ENCODE measurements at places on chromosomes 5 and 9.

- DNase-seq: no peak
These were observed 99.4 kb downstream of the INIP start for GRCh38 chr9:112618385-112619009.

DNA sequence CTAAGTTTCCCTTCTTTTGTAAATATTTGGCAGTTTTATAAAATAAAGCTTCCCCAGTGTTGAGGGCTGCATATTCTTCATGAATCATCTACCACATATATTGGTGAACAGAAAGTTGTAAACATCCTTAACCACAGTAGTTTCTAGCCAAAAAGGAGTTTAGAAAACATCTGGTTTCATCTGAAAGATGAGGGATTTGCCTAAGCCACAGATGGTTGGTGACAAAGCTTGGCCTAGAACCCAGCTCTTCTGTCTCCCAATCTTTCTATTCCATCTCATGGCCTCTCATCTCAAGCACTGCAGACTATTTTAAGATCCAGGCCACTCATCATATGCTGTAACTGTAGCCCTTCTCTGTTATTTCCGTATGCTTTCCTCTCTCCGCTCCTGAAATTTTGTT is 232.3 kb upstream of the TRPM3 start:
- no peak for DNase-seq

DNA sequence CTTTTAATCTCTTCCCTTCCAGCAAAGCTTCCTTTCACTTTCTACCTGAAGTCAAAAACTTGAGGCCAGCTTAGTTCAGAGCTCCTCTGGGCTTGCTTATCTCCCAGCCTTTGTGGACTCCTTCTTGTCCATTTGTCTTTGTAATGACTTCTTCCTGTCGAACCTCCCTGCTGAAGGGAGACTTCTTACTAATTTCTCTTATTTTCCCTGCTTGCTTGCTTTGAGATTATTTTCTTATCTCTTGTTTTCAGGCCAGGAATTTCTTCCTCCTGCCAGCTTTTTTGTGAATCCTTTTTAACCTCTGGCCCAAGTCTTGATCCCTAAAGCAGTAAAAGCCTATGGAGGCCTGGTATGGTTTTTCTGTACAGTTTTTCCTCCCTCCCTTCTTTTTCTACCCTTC is 46.8 kb upstream of the DHFR start:
- no peak for DNase-seq

DNA sequence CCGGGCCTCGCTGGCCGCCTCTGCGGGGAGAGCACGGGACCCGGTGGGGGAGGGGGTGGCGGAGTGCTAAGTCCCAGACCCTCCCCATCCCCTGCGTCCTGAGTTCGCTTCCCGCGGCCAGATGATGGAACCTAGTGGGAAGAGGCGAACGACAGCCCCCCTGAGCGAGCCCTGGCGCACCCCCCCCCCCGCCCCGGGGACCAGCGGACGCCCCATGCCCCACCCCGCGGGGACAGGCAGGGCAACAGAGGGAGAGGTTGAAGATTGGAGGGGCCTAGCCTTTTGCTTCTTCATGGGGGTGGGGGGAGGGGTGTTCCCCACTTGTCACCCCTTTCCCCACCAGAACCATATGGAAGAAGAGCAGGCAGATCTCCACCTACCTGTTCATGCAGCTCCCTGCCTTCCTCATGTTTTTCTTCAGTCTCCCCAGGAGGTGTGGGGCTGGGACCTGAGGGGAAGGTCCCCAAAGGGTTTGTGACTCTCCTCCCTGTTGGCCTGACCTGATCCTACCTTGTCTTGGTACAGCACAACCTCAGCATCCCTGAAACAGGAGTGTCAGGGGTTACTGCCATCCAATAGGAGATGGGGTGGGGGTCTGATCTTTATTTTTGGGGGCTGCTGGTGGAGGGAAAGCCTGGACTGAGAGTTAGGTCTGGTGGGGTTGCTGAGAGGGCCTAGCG is 485 bp downstream of the FAM53C start:
- DNase-seq: no peak

DNA sequence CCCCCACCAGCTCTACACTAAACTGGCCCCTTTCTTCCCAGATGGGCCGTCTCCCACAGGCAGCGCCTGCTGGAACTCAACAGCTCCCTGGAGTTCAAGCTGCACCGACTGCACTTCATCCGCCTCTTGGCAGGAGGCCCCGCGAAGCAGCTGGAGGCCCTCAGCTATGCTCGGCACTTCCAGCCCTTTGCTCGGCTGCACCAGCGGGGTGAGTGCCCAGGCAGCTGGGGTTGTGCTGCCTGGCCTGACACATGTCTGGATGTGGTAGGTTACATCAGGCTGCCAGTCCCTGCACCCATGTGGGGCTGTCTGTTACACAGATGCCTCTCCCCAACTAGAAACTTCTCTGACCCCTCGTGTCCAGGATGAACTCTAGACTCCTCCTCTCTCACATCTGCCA is 9.8 kb downstream of the NHP2 start:
- DNase-seq: no peak

DNA sequence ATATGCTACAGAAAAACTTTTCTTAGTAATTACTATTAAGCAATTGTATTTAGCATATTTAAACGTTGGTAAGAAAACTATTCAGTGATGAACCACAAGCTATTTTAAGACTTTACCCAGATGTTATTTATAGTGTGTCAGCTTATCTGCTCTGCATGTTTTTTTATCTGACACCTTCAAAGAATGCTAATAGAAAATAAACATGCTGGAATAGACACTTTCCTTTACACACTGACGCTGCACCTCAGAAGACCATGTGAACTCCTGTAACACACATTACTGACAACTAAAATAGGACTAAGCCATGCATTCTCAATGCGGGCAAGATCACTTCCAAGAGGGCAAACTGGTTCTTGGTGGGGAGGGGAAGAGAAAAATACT is 38.3 kb downstream of the FNIP1 start:
- DNase-seq: no peak

GRCh38 chr9:88006511-88007290 is 32.4 kb upstream of the CDK20 start:
- DNase-seq: no peak

DNA sequence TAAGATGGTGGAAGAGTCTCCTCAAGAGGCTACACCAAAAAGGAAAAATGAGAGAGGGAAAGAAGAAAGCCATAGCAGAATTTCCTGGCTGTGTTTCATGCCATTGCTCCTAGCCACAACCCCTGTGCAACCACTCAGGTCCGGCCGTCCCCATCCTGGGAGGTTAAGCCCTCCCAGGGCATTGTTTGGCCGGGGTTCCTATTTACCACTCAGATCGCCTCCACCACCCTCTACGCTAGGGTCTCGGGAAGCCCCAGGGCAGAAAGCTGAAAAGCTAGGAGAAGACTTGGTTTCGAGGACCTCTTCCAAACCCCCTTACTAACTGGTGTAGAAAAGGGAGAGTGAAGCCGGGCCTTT is 715 bp downstream of the RC3H2 start:
- peak; percentile 90 for DNase-seq

GRCh38 chr5:122713041-122713440 is 61.8 kb upstream of the SNX2 start:
- no peak for DNase-seq

GRCh38 chr9:131737426-131737825 is 2.5 kb downstream of the RAPGEF1 start:
- no peak for DNase-seq

DNA sequence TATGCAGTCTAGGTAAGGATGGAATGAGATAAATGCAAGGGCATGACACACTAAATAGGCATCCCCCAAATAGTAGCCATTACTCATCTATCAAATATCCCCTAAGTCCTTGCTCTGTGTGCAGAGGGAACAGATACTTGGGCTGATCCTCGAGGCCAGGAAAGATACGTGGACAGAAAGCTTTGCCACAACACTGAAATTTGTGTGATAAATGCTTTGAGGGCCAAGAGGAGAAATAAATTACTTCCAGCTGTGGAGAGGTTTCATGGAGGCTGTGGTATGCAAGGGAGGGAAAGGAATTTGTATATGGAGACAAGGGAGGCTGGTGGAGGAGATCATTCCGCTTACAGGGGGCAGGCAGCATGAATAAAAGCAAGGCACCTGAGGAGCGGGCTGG is 18.5 kb downstream of the ATOX1 start:
- DNase-seq: no peak

DNA sequence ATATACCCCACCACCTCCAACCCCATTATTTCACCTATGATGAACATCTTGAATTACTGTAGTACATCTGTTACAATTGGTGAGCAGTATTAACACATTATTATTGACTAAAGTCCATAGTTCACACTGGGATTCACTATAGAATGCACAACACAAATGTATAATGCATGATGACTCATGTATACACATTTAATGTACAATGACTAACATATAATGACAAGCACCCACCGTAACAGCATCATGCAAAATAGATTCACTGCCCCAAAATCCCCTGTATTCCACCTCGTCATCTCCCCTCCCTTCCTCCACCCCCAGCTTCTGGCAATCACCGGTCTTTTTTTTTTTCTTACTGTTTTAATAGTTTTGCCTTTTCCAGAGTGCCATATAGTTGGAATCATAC is 47.1 kb upstream of the NEK6 start:
- DNase-seq: no peak

GRCh38 chr5:132334812-132335211 is 34.7 kb upstream of the SLC22A5 start:
- DNase-seq: no peak

DNA sequence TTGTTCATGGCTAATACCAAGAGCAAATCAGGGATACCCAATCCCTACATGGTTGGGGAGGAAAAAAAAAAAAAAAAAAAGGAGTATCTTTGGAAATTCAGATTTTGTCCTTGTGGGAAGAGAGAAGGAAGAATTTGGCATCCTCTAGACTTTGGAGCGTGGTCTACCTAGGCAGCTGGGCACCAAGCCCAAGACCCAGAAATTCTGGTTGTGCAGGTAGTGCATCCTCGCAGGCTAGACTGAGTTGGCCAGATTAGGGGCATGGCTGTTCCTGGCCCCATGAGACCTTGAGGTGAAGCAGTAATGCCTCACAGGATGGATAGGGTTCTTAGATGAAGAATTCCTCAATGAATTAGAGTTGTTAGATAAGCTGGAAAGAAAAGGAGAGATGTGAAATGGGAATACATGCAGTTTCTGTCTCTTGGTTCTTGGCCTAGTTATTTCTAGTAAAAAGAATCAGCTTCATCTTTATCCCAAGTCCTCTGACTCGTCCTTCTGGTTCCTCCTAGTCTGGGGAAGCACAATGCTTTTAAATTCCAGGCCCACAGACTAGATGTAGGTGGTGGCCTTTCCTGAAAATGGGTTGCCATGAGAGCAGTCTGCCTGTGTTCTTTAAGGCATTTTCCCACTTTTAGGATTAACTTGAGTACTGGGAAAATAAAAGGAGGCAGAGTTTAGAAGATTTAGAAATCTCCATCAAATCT is 140.5 kb upstream of the RUSC2 start:
- no peak for DNase-seq

DNA sequence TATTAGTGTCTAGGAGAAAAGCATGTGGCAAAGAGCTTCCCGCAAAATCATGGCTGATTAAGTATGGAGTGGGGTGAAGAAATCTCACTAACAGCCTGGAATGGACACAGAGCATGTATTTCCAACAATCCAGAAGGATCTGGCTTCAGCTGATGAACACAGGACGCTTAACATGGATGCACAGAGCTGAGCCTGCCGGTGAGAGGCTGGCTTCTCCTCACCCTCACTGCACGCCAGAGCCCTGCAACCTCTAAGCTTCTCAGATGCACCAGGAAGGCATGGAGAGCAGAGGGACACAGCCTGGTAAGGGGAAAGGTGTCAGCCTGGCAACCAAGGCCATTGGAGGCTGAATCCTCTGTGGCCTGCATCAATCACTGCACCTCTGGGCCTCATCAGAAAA is 298.5 kb downstream of the TRIM32 start:
- peak; percentile 13 for DNase-seq

DNA sequence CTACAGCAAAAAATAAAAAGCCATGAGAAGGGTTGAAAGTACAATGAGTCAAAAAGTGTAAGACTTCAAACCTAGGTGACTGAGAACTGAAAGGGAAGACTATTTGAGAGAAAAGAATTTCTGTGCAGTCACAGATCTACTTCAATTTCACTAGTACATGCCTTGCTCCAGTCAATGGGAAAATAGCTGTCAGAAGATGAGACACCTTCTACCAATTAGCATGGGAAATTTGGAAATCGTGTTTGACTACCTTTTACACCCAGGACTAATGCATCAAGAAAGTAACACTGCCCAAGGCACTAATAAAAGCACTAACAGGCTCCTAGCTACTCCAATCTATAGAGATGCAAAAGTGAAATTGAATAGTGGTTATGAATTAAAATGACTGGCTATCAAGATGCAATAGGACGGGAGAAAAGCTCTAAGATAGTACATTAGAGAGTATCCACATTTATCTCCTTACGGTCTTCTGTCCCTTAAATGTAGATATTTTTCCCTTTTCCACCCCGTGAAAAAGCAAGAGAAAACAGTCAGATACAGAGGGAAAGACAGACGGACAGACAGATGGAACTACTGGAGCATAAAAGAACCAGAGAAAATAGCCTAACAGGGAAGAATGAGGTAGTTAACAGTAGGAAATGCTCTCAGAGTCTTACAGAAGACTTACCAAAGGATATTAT is 15.2 kb downstream of the ERP44 start:
- DNase-seq: peak; percentile 6

DNA sequence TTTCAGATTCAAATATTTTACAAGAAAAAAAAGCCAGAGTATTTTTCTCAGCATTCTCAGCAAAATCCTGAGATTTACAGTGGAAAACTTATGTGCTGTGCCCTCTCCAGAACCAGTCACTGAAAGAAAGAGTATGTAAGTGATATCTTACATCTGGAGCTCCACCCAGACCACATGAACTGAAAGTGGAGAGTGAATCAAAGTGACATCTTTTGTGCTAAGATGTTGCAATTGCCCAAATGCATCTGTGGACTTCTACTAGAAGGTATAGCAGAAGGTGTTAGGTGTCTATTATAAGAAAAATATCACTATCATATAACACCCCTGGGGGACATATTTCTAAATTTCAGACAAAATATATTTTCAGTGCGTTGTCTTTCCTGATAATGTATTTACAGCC is 49.0 kb upstream of the RIC1 start:
- no peak for DNase-seq

- DNase-seq: no peak
These were observed 1363.3 kb downstream of the MAT2B start for GRCh38 chr5:164868761-164869160.

- DNase-seq: no peak
These were observed 4.6 kb upstream of the DUSP1 start for GRCh38 chr5:172775326-172776234.

GRCh38 chr9:35679766-35680330 is 6.1 kb downstream of the CA9 start:
- no peak for DNase-seq

- no peak for DNase-seq
These were observed 288.2 kb downstream of the FANCC start for GRCh38 chr9:95029288-95029687.

GRCh38 chr5:87361031-87361445 is 51.7 kb downstream of the CCNH start:
- no peak for DNase-seq
